ENCODE measurements at places on chromosomes 7 and 10. TPM values are rescaled to one million over a fixed set of nuclear protein-coding genes. Genes with fewer than 3 reads are reported as not detected.
A peak's percentile ranks its signal among the peaks of the same experiment; 100 is the strongest.

GRCh38 chr10:30885423-30885822 is 146.2 kb downstream of the ZNF438 start:
- no peak for DNase-seq

- DNase-seq = no peak
These were observed 252.4 kb downstream of the DIP2C start for GRCh38 chr10:436911-437665.

- no peak for DNase-seq
These were observed 27.8 kb downstream of the A1CF start for GRCh38 chr10:50857579-50857978.

DNA sequence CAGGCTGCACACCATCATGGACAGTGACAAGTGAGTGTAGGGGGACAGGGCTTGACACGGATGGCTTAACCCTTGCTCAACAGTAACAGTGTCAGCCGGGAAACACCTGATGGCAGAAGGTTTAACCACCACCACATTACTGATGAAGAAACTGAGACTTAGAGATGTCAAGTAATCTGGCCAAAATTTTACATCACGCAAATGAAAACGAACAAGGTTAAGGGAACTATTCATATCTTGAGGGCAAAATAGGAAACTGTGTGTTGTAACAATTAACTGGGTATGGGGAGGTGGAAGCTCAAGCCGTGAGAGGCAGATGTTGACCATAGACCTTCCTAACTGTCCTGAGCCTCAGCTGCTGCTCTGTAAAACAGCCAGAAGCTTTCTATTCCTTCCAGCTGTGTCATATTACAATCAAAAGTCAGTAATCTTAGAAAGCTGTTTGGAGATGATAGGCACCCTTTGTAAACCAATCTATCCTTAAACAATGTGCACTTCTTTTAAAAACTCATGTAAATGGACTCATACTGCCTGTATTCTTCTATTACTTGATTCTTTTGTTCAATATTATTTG is 68.4 kb downstream of the ABCC2 start:
- no peak for DNase-seq

GRCh38 chr7:34488766-34489165 is 169.3 kb upstream of the NPSR1 start:
- no peak for DNase-seq

- DNase-seq = no peak
These were observed 6.9 kb upstream of the SFRP5 start for GRCh38 chr10:97778452-97779302.

- no peak for DNase-seq
These were observed 42.1 kb downstream of the AMZ1 start for GRCh38 chr7:2729893-2730716.

- DNase-seq = peak; percentile 96
These were observed 81.9 kb downstream of the BMPER start for GRCh38 chr7:33986951-33987947.

GRCh38 chr7:138584696-138585095 is 116.5 kb downstream of the SVOPL start:
- DNase-seq = no peak

DNA sequence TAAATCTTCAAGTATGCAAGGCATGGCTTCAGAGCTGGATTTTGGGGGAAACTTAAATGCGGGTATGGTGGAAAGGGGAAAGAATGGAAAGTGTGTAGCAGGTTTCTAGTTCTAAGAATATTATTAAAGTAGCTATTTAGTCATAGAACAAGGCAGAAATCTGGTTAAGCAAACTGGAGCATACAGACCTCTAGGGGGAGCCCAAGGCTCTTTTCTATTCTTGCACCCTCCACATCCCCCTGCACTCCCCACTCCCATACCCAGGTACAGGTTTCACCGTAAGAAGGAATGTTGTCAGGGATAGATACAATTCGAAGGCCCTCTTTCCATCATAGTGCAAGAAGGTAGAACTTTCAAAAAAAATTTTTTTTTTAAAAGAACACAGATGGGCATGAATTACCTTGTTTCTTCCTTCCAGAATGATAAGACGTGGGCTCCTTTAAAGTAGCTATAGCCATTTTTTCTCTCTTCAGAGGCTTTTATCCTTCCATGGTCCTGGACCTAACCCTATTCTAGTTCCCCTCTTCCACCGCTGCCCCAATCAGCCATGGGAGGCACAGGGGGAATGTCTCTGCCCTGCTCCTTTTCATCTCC is 41.5 kb upstream of the SMIM30 start:
- DNase-seq = peak; percentile 21

- no peak for DNase-seq
These were observed 53.6 kb downstream of the AFAP1L2 start for GRCh38 chr10:114350751-114351150.

- DNase-seq = no peak
These were observed 54.3 kb upstream of the ZMIZ2 start for GRCh38 chr7:44694326-44694725.

DNA sequence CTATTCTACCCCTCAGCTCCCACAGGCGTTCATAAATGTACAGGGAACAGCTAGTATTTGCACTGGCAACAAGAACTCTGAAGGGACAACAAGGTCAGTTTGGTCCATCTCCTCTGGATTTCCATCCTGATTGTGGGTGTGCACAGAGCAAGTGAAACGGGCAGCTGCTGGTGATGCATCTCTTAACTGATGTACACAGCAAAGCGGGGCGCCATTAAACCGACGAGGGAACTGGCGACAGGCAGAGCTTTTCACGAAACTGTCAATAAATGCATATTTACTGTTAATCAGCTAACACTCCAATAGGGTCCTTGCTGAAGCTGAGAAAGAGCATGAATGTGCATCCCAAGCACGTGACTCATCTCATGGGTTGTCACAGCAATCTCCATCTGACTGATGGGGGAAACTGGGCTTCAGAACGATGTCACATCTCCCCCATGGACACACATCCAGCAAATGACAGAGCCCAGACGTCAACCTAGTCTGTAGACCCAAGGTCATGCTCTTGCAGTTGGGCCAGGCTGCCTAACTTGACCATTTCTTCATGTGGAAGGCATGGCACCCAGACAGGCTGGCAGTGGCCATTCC is 54.2 kb downstream of the FAM53B start:
- DNase-seq = no peak

GRCh38 chr7:96663871-96664445 is 45.7 kb downstream of the SEM1 start:
- no peak for DNase-seq

DNA sequence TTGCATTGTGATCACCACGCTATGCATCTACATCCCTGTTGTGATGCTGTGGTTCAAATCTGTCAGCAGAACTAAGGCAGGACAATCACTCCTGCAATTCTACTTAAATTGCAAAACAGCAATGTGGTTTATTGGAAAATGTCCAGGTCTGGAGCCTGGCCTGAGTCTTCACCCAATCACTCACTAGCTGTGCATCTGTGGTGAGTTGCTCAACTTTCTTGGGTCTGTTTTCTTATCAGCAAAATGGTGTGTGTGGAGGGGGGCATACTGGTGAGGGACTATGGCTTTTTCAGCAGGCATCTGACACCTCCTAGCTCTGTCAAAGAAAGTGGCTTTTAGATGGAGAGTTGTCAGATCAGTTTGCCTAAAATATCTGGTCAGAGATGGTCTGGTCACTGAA is 108.3 kb upstream of the FEZF1 start:
- DNase-seq = no peak

GRCh38 chr7:2605608-2606538 is 25.9 kb upstream of the TTYH3 start:
- DNase-seq = no peak

GRCh38 chr7:72260406-72260805 is 151.7 kb downstream of the CALN1 start:
- no peak for DNase-seq

- DNase-seq = no peak
These were observed 122.6 kb downstream of the LRRC4 start for GRCh38 chr7:127908430-127909258.

The AEBP1 gene
- total RNA-seq = 16.7 TPM

The MKI67 gene
- total RNA-seq = 1.3 TPM

The PNLIPRP1 gene
- total RNA-seq = not detected

The REPIN1 gene
- 11.3 TPM for total RNA-seq

The HACD1 gene
- total RNA-seq = 30.3 TPM

The CTAGE4 gene
- total RNA-seq = 10.3 TPM

The ITIH2 gene
- total RNA-seq = not detected

The SLC26A3 gene
- total RNA-seq = not detected

The C10orf105 gene
- under 0.01 TPM for total RNA-seq

The FOXP2 gene
- not detected for total RNA-seq

The MYL10 gene
- total RNA-seq = not detected
